ENCODE measurements at places on chromosomes 1 and 21. TPM values are rescaled to one million over a fixed set of nuclear protein-coding genes. Genes with fewer than 3 reads are reported as not detected.

DNA sequence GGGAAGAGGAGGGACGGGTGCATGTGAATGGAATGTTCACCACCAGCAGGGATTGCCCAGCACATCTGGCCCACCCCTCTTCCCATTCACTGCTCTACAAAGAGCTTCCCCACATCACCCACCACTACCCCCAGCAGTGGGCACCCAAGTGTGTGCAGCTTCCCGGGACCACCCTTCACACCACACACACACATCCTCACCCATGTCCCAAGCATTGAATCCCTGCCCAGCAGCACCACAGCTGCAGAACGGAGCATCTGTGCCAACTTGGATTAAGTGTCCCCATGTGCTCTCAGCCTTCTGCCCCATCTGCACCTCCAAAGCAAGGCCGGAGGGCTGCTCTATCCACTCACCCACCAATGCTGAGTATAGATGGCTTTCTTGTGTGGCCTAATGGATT lies 141.4 kb downstream of the PSMG1 start:
- H3K27ac ChIP-seq, result no peak overlapping the region
- no peaks in the 10 kb centered on the region for H3K36me3 ChIP-seq
- H3K4me1 ChIP-seq, result peaks cover 4% of the 10 kb centered on the region
- peaks cover 23% of the 10 kb centered on the region for H3K27me3 ChIP-seq
- H3K4me3 ChIP-seq, result no peak overlapping the region

GRCh38 chr1:11156441-11156840 lies 32.7 kb upstream of the ANGPTL7 start:
- H3K36me3 ChIP-seq, result peaks cover 10% of the 10 kb centered on the region
- no peak for DNase-seq
- H3K27me3 ChIP-seq, result no peaks in the 10 kb centered on the region
- no peak overlapping the region for H3K4me3 ChIP-seq
- peaks cover 14% of the 10 kb centered on the region for H3K4me1 ChIP-seq

DNA sequence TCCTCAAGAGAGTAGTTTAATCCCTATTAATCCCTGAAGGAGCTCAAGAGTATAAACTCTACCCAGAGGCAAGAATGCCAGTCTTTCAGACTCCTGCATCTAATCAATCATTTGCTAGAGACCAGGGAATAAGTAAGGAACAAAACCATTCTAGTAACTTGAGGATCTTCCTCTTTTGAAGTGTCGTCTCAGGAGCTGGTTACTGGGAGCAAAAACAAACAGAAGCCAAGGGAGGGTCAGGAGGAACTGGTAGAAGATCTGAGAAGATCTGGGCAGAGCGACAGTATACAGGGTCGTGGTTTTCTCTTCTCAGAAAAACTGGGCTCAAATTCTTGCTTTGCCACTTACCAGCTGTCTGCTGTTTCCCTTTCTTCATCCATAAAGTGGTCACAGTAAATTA lies 69.3 kb downstream of the RPS6KA1 start:
- H3K4me3 ChIP-seq, result no peak overlapping the region
- H3K36me3 ChIP-seq, result no peaks in the 10 kb centered on the region
- no peaks in the 10 kb centered on the region for H3K27me3 ChIP-seq
- peaks cover 6% of the 10 kb centered on the region for H3K4me1 ChIP-seq
- DNase-seq, result no peak

The B3GALT5 gene
- not detected for total RNA-seq

- no peak for DNase-seq
- no peak overlapping the region for H3K4me3 ChIP-seq
- H3K27me3 ChIP-seq, result no peaks in the 10 kb centered on the region
- peaks cover 10% of the 10 kb centered on the region for H3K4me1 ChIP-seq
- peak overlapping the region; percentile 41 for H3K27ac ChIP-seq
- peaks cover 3% of the 10 kb centered on the region for H3K36me3 ChIP-seq
Observed at GRCh38 chr1:28282426-28283407, 23.4 kb downstream of the SESN2 start.

DNA sequence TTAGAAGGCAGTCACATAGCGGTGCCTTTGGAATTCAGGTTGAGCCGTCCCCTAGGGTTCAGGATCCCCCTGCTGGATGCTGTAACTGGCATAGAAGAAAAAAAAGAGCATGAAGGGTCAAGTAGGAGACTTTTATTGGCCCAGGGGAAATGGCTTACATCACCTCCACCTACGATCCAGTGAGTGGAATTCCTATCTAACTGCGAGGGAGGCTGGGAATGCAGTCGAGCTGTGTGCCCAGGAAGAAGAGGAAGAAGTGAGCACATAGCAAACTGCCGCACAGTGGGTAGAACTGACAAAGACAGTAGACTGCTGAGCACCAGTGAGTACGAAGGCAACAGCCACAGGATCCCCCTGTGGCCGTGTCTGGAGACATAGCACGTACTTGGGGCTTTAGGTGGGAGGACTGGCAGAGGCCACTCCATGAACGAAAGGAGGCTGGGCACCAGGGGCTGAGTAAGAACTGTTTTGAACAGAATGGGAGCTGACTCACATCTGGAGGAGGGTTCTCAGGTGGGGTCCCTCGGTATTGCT lies 79.2 kb downstream of the RNF220 start:
- DNase-seq, result no peak
- no peak overlapping the region for H3K27ac ChIP-seq
- peaks cover 2% of the 10 kb centered on the region for H3K4me1 ChIP-seq
- no peak overlapping the region for H3K4me3 ChIP-seq
- H3K36me3 ChIP-seq, result peaks cover 4% of the 10 kb centered on the region

The CFAP45 gene
- 4.6 TPM for total RNA-seq

DNA sequence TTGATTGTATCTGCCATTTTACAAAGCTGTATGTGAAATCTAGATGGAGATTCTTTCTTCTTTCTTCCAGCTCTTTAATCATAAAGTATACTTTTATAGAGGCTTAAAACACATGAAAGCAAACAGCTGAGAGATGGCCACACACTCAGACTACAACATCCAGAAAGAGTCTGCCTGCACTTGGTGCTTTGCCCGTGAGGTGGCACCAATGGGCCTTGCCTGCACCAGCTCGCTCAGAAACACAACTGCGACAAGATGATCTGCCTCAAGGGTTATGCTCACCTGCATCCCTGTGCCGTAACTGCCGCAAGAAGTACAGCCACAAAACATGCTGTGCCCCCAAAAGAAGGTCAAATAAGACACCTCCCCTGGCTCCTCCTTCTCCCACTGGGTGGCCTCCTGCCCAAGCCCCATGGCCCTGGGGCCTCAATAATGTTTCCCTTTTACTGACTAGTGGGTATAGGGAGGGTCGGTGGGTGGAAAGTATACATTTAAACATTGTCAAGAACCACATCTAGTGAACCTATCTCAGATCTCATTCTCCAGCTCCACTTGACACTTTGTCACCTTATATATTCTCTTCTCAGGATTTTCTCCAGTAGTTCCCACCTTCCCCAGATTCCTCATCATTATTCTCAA lies 66.7 kb upstream of the ANGPTL3 start:
- DNase-seq, result no peak
- H3K36me3 ChIP-seq, result peaks cover 3% of the 10 kb centered on the region
- H3K4me3 ChIP-seq, result no peak overlapping the region
- H3K27ac ChIP-seq, result no peak overlapping the region
- H3K27me3 ChIP-seq, result no peaks in the 10 kb centered on the region

The ALX3 gene
- not detected for total RNA-seq

GRCh38 chr1:7232441-7233236 lies 447.4 kb downstream of the CAMTA1 start:
- no peak for DNase-seq
- H3K27me3 ChIP-seq, result peaks cover 36% of the 10 kb centered on the region
- no peaks in the 10 kb centered on the region for H3K36me3 ChIP-seq
- no peak overlapping the region for H3K4me3 ChIP-seq
- H3K4me1 ChIP-seq, result no peaks in the 10 kb centered on the region
- no peak overlapping the region for H3K27ac ChIP-seq

- no peaks in the 10 kb centered on the region for H3K4me1 ChIP-seq
- DNase-seq, result no peak
- H3K36me3 ChIP-seq, result no peaks in the 10 kb centered on the region
- H3K27ac ChIP-seq, result no peak overlapping the region
- peaks cover 17% of the 10 kb centered on the region for H3K27me3 ChIP-seq
Observed at GRCh38 chr1:233651563-233652233, 37.8 kb downstream of the KCNK1 start.

DNA sequence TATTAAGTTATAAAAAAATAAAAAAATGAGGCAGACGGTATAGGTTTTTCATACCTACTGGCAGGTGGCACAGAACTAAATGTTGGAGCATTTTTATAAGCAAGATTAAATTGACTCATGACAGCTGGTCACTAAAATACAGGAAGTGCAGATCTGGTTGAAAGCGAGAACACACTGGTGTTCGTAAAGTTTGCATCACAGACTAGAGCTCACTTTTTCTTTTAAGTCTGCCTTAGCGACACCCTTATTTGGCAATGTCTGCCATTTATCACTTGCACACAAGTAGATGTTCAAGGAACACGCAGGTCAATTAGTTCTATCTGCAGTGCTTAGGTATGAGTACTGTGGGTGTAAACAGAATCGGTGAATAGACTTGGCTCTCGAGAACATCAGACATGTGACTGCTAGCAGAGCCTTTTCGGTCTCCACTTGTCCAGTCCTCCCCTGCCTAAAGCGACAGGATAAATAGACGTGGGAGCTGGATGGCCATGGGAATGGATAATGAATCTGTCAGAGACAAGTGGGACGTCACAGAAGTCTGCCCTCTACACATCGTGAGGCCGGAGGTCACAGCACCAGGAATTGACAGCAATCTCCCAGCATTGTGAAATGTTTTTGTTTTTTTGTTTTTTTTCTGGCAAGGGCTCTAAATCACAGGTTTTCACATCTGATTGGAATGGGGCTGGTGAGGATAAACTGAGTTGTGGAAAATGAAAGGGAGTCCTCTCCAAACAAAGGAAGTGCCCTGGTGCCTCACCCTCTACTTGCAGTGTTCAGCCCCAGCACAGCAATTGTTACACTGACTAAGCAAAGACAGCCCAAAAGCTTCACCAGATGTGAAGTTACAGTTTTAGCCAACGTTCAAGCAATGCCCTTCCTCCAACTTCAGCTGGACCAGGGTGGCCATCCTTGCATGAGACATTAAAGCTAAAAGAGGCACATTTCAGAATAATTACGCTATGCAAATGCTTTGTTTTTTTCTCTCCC lies 248.9 kb downstream of the NTNG1 start:
- no peaks in the 10 kb centered on the region for H3K27me3 ChIP-seq
- no peaks in the 10 kb centered on the region for H3K4me1 ChIP-seq
- H3K36me3 ChIP-seq, result no peaks in the 10 kb centered on the region
- no peak for DNase-seq
- H3K4me3 ChIP-seq, result no peak overlapping the region
- no peak overlapping the region for H3K27ac ChIP-seq

GRCh38 chr1:67564193-67564592 lies 120.8 kb upstream of the GADD45A start:
- DNase-seq, result no peak
- peaks cover 10% of the 10 kb centered on the region for H3K4me1 ChIP-seq
- no peak overlapping the region for H3K4me3 ChIP-seq

DNA sequence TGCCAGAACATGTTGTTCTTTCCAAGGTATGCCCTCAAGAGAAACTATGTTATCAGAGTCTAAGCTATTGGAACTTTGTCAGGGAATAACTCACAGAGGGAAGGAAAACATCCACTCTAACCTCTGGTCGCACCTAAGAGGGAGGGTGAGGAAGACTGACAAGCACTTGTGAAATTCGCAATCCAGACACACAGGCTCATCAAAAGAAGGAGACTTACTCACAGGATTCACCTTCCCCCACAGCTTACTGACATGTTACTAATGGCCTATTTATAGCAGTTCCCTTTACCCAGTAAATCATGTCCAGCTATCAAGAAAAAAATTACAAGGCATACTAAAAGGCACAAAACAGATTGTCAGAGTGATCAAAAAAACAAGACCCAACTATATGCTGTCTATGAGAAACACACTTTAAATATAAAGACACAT lies 36.9 kb downstream of the WDR64 start:
- H3K4me1 ChIP-seq, result peaks cover 8% of the 10 kb centered on the region
- no peak for DNase-seq

GRCh38 chr1:236608930-236609726 lies 4.8 kb upstream of the HEATR1 start:
- no peak for DNase-seq
- H3K4me3 ChIP-seq, result no peak overlapping the region
- H3K4me1 ChIP-seq, result peaks cover 4% of the 10 kb centered on the region
- H3K27me3 ChIP-seq, result peaks cover 35% of the 10 kb centered on the region
- no peak overlapping the region for H3K27ac ChIP-seq
- peaks cover 2% of the 10 kb centered on the region for H3K36me3 ChIP-seq

The ADAM15 gene
- 33.8 TPM for total RNA-seq

The WNT2B gene
- total RNA-seq, result 0.37 TPM

- no peak for DNase-seq
- peaks cover 35% of the 10 kb centered on the region for H3K4me1 ChIP-seq
- H3K36me3 ChIP-seq, result peaks cover 8% of the 10 kb centered on the region
- H3K27ac ChIP-seq, result no peak overlapping the region
- peak overlapping the region; percentile 100 for H3K4me3 ChIP-seq
Observed at GRCh38 chr1:225996946-225997545, 2.1 kb downstream of the SDE2 start.

GRCh38 chr1:79196211-79196610 lies 189.7 kb upstream of the ADGRL4 start:
- no peaks in the 10 kb centered on the region for H3K27me3 ChIP-seq
- no peak overlapping the region for H3K27ac ChIP-seq
- no peaks in the 10 kb centered on the region for H3K36me3 ChIP-seq
- H3K4me3 ChIP-seq, result no peak overlapping the region

The SPRR2E gene
- total RNA-seq, result not detected

The OR2T29 gene
- total RNA-seq, result not detected

GRCh38 chr1:9438431-9439073 lies 100.7 kb upstream of the SLC25A33 start:
- peaks cover 35% of the 10 kb centered on the region for H3K27me3 ChIP-seq
- H3K4me1 ChIP-seq, result peaks cover 4% of the 10 kb centered on the region
- DNase-seq, result no peak
- no peak overlapping the region for H3K4me3 ChIP-seq
- H3K27ac ChIP-seq, result no peak overlapping the region
